Fibroblast of skin of left quadriceps (primary cell): ENCODE measurements at places on chromosomes 5 and 9.
A peak's percentile ranks its signal among the peaks of the same experiment; 100 is the strongest.

- no peak for DNase-seq
Measured at GRCh38 chr9:71916834-71917534, 5.5 kb downstream of the C9orf85 start.

- no peak for DNase-seq
Measured at GRCh38 chr9:92988215-92988768, 41.0 kb downstream of the FGD3 start.

- DNase-seq, result no peak
Measured at GRCh38 chr9:77981332-77981731, 50.3 kb downstream of the GNAQ start.

DNA sequence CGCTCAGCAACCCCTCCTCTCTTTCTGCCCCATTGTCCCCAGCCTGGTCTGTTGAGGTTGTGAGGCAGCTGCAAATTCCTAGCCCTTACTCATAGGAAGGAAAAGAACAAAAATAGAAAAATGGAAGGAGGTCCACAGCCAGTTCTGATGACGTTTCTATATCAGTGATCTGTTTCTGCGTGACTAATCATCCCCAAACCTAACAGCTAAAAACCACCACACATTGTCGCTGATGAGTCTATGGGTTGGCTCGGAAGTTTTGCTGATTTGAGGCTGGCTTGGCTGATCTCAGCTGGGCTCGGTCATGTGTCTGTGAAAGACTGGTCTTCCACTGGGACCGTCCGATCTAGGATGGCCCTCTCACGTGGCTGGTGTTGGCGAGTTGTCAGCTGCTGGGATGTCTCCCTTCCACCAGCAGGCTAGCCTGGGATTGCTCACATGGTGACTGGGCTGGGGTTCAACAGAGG, 200.6 kb upstream of the ZNF618 start:
- DNase-seq, result peak; percentile 95

DNA sequence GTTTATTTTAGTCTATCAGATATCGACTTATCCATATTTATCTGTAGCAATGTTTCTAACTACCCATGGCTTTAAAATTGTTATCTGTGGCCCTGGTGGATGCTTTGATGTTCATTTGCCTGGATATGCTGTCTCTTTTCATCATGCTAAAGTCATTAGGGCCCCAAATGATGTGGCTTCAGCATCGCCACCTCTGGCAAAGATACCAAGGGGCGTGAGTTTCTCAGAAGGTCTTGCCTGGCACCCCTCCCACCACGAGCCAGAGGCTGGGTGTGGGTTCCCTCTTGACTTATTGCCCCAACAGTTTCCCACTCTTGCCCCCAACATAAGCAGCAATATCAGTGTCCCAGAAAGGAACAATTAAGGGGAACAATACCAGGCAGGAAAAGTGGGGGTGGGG, 5.4 kb downstream of the ROPN1L start:
- no peak for DNase-seq

DNA sequence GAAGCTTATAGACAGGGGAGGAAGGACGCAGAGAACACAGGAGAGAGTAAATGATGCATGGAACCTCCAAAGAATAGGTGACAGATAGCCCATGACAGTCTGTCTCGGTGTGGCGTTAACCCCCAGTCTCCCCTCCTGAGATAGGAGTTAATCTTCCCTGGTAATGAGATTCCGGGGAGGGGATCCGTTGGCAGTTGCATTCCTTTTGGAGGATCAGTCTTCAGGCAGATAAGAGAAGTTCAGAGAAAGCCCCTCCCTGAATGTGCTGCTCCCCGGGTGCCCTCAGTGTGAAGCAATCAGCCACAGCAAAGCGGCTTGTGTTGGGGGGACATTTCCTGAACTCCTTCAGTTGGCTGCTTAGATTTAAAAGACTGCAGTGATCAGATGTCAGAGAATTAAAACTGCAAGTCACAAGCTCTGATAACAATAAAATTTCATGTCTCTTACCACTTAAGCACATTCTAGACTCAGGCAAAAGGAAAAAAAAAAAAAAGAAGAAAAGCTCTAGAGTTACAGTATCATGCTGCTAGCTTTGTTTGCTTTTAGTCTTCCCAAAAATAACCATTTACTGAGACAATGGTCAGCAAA, 121.1 kb downstream of the EGFLAM start:
- DNase-seq, result no peak

DNA sequence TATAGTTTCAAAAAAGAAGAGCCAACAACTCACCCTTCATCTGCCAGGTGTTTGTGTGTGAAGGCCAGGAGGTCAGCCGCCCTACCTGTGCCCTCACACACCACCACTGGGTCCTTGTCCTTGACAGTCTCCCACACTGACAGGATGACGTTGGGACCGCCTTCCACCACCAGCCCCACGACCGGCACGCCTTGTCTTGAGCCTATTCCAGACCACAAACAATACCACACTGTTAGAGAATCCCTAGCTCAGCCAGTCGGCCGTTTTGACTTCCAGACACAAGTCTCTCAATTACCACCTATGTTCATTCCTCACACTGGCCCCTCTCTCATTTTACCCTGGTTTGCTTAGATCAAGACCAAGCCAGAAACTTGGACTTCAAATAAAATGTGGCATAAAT, 66.1 kb downstream of the TRPM6 start:
- no peak for DNase-seq

GRCh38 chr9:94937214-94937903, 210.9 kb downstream of the AOPEP start:
- peak; percentile 90 for DNase-seq

GRCh38 chr5:128007939-128008338, 75.6 kb upstream of the SLC12A2 start:
- no peak for DNase-seq

- no peak for DNase-seq
Measured at GRCh38 chr5:142192286-142193113, 83.9 kb downstream of the NDFIP1 start.

GRCh38 chr5:10768328-10768899, 7.4 kb upstream of the DAP start:
- DNase-seq, result no peak

DNA sequence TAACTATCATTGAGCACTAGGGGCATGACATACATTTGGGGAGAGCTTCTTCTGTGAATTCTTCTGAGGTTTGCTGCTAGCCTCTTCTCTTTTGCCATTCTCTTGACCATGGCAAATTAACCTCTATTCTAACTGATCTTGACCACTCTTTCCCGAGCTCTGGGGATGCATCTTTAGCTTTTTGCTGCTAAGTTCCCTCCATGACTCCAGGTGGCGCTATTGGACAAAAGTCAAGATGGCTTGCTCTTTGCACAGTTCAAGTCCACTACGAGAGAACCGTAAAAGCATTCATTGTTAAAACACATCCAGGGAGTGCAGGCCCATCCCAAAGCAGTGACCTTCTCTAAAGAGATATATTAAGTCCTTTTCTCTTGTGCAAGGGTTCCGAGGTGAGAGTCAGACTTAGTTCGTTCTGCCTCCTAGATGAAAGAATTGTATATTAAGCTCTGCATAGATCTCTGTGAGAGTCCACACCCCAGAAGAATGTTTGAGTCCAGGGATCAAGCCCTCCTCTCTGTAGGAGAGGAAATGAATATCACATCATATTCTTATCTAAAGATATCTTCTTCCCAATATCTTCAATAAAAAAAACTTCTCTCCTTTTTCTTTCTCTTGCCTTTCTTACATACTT, 1152.9 kb upstream of the CDH6 start:
- no peak for DNase-seq

- DNase-seq, result peak; percentile 28
Measured at GRCh38 chr5:179954434-179954833, 46.7 kb upstream of the TBC1D9B start.
